ENCODE measurements at places on chromosomes 4 and X. TPM values are rescaled to one million over a fixed set of nuclear protein-coding genes. Genes with fewer than 3 reads are reported as not detected.

The TNMD gene
- not detected for total RNA-seq

The STK32B gene
- total RNA-seq = 0.50 TPM

The SPANXB1 gene
- total RNA-seq = not detected

DNA sequence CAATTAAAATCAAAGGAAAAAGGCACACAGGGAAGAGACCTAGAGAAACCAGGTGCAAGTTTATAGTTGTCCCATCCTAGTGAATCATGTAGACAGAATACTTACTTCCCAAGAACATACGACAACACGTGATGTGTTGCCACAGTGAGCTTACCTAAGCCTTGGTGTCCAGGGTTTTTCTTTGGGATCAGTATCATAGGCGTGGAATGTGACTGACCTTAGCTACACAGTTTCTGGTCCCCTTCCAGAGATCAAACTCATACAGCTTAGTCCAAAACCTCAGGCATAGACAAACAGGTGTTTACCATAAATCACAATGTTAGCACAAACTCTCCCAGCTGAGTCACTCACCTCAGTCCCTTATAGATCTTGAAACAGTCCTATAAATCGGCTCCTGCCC lies 17.7 kb downstream of the SLC25A31 start:
- no peak for DNase-seq

DNA sequence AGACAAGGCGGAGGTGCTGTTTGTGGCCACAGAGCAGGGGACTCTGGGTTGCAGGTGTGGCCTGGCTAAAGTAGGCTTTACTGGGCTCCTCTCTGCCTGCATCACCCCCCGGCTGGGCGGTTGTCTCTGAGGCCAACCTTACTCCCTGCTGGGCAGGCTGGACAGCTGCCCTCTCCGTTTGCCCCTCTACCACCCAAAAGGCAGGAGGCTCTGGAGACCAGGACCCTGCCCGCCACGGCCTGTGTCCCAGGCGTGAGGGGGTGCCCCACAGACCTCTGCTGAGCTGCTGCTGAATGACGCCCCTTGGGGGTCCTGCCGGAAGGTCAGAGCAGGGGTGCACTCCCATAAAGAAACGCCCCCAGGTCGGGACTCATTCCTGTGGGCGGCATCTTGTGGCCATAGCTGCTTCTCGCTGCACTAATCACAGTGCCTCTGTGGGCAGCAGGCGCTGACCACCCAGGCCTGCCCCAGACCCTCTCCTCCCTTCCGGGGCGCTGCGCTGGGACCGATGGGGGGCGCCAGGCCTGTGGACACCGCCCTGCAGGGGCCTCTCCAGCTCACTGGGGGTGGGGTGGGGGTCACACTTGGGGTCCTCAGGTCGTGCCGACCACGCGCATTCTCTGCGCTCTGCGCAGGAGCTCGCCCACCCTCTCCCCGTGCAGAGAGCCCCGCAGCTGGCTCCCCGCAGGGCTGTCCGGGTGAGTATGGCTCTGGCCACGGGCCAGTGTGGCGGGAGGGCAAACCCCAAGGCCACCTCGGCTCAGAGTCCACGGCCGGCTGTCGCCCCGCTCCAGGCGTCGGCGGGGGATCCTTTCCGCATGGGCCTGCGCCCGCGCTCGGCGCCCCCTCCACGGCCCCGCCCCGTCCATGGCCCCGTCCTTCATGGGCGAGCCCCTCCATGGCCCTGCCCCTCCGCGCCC lies 920 bp downstream of the HTT-AS start:
- DNase-seq = no peak

DNA sequence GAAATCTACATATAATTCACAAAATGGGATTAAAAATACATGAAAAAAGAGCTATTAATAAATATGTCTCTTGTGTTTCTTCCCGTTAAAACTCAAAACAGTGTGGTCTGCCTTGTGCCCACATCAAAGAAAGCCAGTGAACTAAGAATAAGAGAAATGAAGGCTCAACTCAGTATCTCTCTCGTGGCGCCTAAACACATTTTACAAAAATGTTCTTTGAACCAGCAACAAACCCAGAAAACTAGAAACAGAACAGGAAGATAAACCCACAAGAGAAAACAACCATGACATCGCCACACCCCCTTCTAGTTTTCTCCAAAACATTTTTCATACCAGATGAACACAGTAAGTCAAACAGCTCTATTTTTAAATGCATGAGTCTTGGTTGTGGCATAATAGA lies 130.1 kb downstream of the DCHS2 start:
- no peak for DNase-seq

DNA sequence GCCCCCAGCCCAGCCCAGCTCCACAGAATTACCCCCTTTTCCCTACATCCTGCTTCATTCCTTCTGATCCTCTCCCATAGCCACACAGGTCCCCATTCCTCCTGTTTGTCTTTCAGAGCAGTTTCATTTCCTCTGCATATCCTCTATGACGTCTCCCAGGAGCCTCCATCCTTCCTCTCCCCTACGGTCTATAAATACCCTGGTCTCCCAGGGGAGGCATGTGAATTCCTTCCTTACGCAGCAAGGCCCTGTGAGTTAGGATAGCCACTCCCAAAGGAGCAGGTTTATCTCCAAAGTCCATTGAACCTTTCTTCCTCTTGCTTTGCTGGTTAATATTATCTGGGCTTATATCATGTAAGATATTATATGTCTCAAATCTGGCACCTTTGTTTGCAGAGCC lies 8.4 kb upstream of the APLN start:
- DNase-seq = peak; percentile 24

DNA sequence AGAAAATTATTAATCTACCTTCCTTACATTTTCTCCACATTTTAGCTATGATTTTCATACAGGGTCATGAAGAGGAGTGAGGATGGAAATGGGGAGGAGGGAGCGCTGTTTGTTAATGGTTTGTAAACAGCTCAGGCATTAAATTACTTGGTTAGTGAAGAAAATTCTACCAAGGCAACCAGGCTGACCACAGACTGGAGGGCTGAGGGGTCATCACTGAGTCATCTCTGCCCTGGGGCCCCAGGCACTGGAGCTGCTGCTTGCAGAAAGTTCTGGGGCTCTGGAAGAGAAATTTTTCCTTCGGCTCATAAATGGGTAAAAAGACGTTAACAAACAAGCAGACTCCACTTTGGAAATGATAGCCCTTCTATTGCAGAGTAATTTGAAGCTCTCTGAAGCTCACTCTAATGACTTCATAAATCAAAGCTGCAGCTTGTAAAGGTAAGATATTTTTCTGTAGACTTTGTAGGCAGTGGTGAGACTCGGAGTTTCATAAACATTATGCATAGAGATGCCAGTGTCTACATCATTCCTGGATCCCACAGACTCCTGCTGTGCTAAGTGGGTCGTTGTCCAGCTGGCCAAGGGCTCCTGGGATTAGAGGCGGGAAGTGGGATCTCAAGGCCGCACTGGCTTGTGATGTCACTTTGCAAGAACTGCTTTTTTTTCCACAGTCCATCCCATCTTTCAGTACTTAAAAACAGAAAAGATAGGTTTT lies 159.6 kb downstream of the PTTG2 start:
- peak; percentile 84 for DNase-seq

GRCh38 chr4:148795156-148795864 lies 353.1 kb upstream of the NR3C2 start:
- DNase-seq = no peak

- DNase-seq = no peak
These were observed 15.2 kb downstream of the GUCY1A1 start for GRCh38 chr4:155681886-155682285.

DNA sequence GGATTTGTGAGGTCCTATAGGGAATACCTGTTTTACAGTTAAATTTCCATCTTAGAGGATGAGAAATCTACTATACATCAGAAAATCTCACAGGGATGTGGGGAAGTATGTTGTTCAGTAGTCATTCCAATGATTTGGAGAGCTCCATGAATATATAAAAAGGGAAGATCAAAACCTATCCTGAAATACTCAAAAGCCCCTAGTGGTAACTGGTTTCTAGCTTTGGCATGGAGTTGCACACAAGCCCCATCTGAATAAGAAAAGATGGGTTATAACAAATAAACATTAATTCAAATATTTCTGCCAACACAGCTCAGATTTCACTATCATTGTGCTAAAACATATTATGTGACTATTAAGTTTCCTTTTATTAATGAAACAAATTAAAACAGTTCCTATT lies 101.6 kb downstream of the FBXO8 start:
- DNase-seq = no peak

GRCh38 chrX:119401569-119401968 lies 2.4 kb downstream of the SLC25A43 start:
- DNase-seq = no peak

- DNase-seq = no peak
These were observed 24.2 kb downstream of the SLC25A5 start for GRCh38 chrX:119492463-119492862.

DNA sequence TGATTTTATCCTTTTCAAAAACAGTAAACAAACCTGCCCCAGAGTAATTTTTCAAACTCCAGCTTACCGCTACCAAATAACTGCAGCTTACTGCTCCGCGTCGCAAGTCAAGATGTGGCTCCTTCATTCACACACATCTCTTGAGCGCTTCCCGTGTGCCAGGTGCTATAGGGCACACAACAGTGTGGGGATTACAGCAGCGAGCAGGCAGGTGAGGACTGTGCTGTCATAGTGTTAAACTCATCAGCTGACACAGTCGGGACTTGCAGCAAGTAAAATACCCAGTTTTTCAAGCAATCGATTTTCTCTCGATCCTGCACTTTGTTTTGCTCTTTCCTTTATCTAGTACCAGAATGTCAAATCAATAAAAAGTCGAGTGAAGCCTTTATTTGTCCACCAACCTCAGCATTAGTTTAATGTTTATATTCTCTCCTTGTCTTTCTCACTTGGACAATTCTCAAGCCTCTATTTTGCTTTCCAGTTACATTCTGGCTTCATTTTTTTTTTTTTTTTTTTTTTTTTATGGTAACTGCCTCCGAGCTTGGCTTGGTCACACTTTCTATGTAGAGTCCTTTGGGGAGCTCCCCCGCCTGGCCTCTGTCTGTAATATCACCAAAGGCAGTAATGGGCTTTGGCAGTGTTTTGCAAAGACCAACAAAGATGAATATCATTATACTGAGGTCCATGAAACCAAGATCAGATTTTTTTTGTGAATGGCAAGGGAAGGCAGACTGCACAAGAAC lies 8.3 kb upstream of the ASB5 start:
- DNase-seq = peak; percentile 60

- DNase-seq = no peak
These were observed 257.0 kb upstream of the LDB2 start for GRCh38 chr4:17155486-17155885.

GRCh38 chrX:15790769-15791290 lies 546 bp downstream of the ZRSR2 start:
- peak; percentile 4 for DNase-seq

DNA sequence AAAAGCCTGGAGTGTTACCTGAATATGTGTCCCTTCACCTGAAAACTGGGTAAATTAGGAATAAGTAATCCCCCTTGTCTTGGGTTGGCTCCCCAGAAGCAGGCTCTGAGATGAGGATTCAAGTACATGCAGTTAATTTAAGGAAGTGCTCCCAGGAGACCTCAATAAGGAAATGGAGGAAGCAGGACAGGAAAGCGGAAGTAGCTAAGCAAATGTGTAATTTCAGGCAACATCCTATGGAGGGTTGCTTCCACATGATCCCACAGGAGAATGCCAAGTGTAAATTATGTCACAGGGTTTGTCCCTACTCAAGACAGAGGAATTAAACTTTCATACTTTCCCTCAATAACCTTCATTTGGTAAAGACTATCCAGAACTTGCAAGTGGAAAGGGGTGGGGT lies 48.1 kb upstream of the ARHGEF6 start:
- no peak for DNase-seq
